ENCODE measurements at places on chromosomes 11 and 22.
A peak's percentile ranks its signal among the peaks of the same experiment; 100 is the strongest.

GRCh38 chr22:26326803-26327202, 102.3 kb upstream of the ASPHD2 start:
- DNase-seq, result no peak

DNA sequence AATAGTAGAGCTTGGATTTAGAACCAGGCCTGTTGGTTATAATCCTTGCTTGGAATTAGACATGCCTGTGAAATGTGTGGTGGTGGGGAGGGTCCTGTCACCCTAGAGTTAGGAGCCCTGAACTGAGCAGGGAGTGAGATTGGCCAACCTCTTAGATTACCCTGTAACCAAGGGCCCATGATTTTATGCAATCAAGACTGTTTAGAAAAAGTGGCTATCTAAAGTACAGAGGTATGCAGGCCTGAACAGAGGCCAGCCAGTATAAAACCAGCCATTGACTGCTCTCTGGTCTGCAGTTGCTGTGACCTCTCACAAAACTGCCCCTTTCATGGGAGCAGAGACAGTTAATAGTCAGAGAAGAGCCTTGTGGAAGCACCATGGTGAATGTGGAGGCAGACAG, 36.2 kb downstream of the SERPINH1 start:
- no peak for DNase-seq

- DNase-seq, result no peak
Measured at GRCh38 chr11:2951231-2952110, 22.3 kb upstream of the PHLDA2 start.

DNA sequence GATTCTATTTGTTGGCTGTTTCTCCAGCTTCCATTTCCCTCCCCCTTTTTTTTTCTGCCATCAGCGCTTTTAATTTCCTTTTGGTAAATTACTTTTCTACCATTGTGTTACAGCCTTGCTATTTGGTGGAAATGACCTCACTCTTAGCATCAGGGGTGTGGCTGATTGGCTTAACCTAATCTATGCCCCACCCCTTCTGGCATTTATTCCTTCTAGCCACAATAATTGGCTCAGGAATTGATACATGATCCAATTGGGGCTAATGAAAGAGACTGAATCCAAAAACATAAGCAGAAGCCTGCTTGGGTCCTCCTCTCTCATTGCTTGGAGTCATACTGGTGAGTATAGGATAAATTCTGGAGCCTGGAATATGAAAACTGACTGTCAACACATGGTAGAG, 402.4 kb upstream of the LRRC4C start:
- no peak for DNase-seq

GRCh38 chr22:26995235-26995634, 337.8 kb downstream of the MIAT start:
- DNase-seq, result no peak

- no peak for DNase-seq
Measured at GRCh38 chr11:93287434-93287833, 43.1 kb upstream of the DEUP1 start.

- DNase-seq, result peak; percentile 56
Measured at GRCh38 chr11:1152316-1153104, 5.2 kb upstream of the MUC5AC start.

DNA sequence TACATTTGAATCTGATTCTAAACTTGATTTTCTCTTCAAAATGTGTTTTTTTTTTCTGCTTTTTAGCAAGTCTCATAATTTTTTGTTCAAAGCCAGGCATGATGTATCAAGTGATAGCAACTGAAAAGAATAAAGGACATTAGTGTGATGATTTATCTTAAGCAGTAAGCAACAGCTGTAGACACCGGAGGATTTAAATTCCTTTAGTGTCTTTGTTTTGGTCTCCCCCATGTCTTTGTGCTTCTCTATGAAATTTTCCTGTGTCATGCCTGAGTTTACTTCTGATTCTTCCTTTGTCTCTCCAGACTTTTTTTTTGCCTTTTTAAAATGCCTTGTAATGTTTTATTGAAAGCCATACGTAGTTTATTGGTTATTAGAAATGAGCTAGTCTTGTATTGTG, 934.2 kb upstream of the RAG2 start:
- DNase-seq, result no peak

DNA sequence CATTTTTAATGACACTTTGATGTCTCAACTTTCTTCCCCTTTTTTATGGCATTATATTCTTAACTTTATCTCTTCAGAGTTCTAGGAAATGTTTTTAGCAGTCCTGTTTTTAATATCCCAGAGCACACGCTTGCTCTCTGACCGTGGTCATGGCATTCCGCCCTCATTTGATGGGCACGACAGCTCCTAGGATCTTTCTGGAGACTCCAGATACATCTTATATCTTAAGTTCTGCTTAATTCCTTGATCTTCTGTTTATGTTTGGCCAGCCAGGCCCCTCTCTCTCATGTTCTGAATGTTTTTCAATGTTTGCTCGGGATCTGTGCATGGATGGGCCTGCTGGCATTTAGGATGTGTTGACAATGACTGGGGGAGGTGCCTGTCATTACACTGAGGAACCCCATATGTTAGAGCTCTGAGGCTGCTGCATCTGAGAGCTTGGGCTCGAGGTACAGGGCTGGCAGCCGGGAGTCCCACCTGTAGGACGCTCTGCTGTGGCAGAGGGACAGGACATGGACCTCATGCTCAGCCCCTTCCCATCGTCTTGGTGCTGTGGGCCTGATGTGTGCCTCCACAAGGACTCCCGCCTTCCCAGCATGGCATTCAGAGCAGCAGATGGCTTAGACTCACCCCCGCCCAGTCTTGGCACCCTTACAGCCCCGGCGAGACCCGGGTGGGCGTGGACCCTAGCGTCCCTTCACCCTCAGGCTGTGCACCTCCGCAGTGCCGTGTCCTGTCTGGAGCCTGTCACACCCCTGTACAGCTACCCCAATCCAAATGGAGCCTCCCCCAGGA, 75.0 kb downstream of the CDKN1C start:
- no peak for DNase-seq

DNA sequence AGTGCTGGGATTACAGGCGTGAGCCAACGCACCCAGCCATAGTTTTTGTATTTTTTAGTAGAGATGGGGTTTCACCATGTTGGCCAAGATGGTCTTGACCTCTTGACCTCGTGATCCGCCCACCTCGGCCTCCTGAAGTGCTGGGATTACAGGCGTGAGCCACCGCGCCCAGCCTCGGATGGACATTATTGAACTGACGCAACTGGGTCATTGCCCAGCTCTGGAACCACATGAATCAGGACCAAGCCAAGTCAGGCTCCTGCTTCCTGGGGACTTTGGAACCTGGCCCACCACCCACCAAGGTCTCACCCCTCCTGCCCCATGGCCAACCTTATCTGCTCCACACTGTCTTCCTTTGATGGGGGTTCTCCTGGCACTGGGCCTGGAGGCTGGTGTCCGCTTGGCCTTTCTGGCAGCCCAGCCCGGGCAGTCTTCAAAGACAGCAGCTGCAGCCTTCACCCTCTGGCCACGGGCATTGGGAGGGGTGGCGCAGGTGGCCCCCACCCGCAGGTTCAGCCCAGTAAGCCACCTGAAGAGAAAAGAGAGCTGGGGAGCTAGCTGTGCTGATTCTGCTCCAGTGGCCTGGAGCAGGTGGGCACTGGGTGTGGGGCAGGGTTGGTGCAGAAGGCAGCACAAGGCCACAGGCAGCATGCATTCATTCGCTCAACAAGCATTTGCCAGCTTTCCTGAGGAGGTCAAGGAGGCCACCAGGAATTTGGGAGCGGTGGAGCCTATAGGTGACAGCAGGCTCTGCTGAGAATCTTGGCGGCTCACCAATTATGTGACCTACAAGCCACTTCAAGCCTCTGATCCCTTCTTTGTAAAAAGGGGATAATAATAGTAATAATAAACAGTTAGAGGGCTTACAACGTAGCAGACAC, 5.7 kb downstream of the CHADL start:
- no peak for DNase-seq

- no peak for DNase-seq
Measured at GRCh38 chr11:104844451-104844850, 53.8 kb downstream of the CASP12 start.

- no peak for DNase-seq
Measured at GRCh38 chr22:30649430-30650007, 13.9 kb downstream of the SLC35E4 start.

DNA sequence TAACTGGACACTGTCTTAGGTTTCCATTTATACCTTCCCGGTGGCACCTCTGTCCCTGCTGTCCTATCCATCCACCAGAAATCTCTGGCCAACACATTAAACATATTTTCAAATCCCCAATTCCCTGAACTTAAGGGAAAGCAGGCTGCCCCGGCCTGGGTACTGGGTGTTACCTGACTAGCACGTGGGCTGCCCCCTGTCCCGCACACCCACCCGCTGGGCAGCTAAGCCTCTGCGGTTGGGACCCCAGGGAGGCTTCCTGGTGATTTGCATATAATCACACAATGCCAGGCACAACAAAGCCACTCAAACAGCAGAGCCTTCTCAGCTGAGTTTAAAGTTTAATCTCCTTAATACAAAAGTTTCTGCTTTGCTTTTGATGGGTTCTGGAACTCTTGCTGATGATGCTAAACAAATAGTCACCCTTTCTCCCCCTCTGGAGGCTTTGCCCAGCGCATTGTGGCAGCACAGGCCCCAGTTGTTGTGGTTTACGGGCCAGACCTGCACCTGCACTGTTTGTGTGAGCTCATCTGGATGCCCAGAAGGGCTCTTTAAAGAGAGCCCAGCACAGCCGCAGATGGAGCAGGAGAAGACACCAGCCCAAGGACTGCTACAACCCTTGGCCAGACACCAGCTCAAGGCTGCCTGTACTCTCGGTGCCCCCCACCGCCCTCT, 59.9 kb upstream of the POU2AF1 start:
- DNase-seq, result no peak

DNA sequence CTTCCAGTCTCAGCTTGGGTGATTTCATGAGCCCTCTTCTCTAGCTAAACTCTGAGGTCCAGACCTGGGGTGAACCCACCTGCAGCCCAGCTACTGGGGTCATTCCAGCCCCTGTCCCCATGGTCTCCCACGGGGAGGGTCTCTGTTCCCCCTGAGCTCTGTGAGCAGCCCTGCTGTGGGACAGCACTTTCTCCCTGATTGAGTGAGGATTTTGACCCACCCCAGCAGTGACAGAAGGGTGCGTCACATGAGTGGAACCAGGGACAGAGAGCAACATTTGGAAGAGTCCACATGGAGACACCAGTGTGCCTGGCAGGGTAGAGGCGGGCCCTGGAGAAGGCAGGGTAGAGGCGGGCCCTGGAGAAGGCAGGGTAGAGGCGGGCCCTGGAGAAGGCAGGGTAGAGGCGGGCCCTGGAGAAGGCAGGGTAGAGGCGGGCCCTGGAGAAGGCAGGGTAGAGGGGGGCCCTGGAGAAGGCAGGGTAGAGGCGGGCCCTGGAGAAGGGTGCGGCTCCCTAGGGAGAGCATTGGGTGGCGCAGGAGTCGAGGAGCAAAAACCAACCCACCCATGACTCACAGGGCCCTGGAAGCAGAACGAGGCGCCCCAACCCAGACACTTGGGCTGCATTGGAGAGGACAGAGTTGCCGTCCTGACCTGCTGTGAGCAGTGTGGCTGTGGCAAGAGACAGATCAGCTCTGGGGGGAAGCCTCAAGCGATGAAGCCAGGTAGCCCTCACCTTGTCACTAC, 227.7 kb upstream of the B3GAT1 start:
- peak; percentile 28 for DNase-seq

DNA sequence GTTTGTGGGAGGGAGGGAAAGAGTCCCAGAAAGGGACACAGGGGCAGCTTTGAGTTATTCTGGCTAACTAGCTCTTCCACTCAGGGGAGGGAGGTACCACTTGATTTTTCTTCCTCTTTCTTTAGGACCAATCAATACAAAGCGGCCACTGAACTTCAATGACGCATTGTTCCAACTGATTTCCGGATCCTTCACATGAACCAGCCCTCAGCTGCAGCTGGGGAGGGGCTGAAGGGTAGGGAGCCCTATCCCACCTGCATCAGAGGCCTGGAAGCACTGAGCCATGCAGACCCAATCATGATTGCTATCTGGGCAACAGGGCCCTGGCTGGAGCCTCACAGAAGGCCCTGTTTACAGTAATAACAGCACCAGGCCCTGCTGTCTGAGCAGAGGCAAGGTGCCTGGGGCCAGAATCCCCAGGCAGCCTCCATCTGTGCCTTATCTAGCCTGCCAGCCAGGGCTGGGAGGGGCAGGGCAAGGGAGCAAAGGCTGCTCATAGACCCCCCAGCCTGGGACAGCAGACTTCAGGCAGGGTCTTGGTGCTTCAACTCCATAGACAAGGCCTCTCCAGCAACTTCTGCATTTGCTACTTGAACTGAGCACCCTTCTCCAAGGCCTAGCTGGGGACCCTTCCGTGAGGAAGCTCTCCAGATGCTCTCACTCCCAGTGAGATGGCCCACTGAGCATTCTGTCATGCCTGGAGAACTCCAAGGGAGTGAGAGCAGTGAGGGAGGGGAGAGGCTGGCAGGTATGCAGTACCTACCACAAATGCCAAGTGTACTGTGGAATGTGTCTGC, 22.5 kb downstream of the CLPB start:
- DNase-seq, result no peak

- DNase-seq, result no peak
Measured at GRCh38 chr11:131274233-131274632, 96.2 kb upstream of the NTM start.

GRCh38 chr11:85569525-85569924, 57.6 kb downstream of the DLG2 start:
- DNase-seq, result no peak

- DNase-seq, result no peak
Measured at GRCh38 chr22:42069801-42070516, 653 bp downstream of the NAGA start.

- DNase-seq, result no peak
Measured at GRCh38 chr11:2441171-2441570, 3.1 kb downstream of the TRPM5 start.

- no peak for DNase-seq
Measured at GRCh38 chr11:102757823-102758549, 22.4 kb downstream of the MMP10 start.

DNA sequence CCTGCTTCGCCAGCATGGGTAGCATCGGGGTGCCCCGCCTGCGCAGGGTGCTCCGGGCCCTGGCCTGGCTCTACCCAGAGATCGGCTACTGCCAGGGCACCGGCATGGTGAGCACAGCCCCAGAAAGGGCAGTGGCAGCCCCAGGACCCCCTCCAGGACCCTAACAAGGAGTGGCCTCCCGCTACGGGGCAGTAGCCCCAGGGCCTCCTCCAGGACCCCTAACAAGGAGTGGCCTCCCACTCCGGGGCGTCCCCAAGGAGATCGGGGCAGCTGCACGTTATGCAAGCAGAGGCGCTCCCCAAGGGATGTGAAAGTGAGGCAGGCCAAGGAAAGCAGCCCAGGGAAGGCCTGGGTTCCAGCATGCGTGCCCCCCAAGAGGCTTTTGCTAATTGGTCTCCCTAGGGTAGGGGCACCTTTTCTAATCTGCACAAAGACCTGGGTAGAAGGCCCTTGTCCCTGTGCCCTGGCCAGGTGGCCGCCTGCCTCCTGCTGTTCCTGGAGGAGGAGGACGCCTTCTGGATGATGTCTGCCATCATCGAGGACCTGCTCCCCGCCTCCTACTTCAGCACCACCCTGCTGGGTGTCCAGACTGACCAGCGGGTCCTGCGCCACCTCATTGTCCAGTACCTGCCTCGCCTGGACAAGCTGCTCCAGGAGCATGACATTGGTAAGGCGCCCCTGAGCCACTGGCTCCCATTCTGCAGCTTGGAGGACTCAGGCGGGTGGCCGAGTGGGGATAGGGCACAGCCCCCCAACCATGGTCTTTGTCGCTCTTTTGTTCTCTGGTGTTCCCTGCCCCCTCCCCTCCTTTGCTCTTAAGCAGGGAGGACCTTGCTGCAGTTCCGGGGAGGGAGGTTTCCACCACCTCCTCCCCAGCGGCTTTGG, 35.0 kb downstream of the SGSM3 start:
- no peak for DNase-seq

GRCh38 chr11:65448074-65448417, 25.4 kb downstream of the NEAT1 start:
- DNase-seq, result no peak

GRCh38 chr11:34844463-34845112, 71.6 kb downstream of the APIP start:
- no peak for DNase-seq

GRCh38 chr11:22656130-22656529, 10.3 kb upstream of the GAS2 start:
- DNase-seq, result no peak
